ENCODE measurements at places on chromosomes 7 and 10.

GRCh38 chr10:43287056-43288007 is 20.5 kb upstream of the RASGEF1A start:
- DNase-seq, result peak; percentile 19

GRCh38 chr7:124030964-124031363 is 1.9 kb downstream of the TMEM229A start:
- no peak for DNase-seq

DNA sequence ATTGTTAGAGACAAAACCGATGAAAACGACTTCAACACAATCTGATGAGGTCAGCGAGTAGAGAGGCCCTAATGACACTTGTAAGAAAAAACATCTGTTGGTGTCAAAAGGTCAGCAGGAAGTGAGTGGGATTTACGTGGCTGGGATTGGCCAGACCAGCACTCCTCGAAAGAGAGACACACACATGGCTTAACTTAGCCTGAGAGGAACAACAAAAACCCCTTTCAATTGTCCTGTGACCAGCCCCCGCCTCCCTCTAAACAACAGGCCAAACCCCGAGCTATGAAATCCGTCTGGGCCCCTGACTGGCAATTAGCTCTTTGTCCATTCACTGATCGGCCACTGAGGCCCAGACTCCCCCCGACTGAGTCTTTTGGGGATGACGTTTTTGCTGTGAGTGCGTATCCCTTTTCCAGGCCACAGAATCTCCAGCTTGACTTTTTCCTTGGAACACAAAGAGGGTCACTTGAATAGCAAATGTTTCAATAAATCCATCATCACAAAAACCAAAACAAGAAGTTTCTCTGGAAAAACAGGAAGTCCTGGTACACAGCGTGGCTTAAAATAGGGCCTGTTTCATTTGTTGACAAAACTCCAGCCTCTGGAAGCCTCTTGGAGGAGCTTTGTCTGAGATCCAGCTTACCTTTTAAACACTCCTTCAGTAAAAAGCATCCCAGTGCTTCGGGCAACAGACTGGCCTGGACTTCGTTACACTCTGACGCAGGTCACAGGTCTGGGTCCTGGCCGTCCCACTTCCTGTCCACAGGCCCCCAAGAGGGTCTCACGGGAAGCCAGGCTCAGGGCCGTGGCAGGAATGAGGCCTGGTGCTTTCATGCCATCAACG is 103.0 kb downstream of the CTBP2 start:
- DNase-seq, result peak; percentile 98

GRCh38 chr10:31320550-31321211 is 1.7 kb downstream of the ZEB1 start:
- peak; percentile 68 for DNase-seq

GRCh38 chr7:30448461-30449189 is 30.0 kb downstream of the NOD1 start:
- no peak for DNase-seq

- no peak for DNase-seq
Measured at GRCh38 chr7:112206991-112207592, 597 bp downstream of the ZNF277 start.

GRCh38 chr7:117776224-117776623 is 97.0 kb downstream of the CTTNBP2 start:
- DNase-seq, result no peak

GRCh38 chr7:45648671-45648995 is 74.5 kb downstream of the ADCY1 start:
- DNase-seq, result no peak

DNA sequence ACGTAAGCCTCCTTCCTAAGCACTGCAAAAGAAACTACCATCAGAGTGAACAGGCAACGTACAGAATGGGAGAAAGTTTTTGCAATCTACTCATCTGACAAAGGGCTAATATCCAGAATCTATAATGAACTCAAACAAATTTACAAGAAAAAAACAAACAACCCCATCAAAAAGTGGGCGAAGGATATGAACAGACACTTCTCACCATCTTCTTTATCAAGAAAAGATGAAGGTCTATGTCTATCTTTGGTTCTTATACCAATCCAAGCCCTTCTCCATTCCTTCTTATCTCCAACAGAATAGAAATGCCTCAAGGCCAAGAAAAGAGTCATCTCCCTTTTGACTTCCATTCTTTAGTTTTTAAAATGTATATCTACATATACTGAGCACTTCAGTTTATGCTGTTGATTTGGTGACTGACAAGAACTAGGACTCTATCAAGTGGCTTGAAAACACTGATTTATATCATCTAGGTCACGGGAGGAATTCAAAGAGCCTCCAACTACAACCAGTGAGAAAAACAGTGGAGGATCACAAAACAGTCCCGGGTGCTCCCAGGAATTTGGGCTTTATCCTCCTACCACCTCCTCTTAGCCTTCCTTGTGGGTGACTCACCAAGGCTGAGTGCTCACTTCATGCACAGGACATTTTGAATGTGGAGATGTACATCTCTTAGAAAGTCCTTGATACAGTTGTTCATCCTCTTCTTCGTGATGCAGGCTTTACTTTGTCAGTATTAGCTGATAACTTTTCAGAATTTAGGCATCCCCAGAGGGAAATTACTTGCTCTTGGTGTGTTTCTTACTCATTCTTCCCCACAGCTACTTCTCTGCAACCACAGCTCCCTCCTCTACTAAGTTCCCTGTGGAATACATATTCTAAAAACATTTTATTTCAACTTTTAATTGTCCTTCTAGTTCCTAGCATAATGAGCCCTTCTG is 15.4 kb downstream of the TAS2R41 start:
- peak; percentile 39 for DNase-seq

DNA sequence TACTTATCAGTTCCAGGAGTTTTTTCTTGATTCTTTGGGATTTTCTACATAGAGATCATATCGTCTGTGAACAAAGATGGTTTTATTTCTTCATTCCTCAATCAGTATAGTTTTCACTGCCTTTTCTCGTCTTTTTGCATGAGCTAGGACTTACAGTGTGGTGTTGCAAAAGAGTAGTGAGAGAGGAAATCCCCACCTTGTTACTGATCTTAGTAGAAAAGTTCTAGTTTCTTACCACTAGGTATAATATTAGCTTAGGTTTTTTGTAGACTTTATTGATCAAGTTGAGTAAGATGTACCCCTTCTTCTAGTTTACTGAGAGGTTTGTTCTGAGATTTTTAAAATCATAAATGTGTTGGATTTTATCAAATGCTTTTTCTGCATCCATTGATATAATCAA is 123.3 kb downstream of the TMEM26 start:
- DNase-seq, result no peak

DNA sequence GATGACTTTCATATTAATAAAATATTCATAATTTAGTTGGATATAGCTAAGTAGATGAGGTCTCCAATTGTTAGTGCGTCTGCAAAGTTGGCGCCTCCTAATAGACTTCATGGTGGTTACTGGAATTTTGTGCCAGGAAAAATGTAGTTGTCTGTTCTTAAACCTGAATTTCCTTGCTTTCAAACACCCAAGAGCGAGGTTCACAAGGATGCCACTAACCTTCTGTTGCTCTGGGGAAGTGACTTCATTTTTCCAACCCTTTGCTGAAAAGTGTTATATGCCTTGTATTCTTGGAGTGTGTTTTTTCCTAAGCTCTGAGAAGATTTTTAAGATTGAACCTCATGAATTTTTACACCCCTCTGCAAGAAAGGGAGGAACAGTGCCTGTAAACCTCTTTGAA is 98.9 kb upstream of the GLCCI1 start:
- DNase-seq, result no peak
